ENCODE measurements at places on chromosomes 16 and 17. TPM values are rescaled to one million over a fixed set of nuclear protein-coding genes. Genes with fewer than 3 reads are reported as not detected.

CPHXL2 gene
- not detected for total RNA-seq

GRB7 gene
- not detected for total RNA-seq

KRTAP1-5 gene
- not detected for total RNA-seq

ORAI3 gene
- 6.2 TPM for total RNA-seq

TBC1D3H gene
- total RNA-seq: not detected

ABCC11 gene
- total RNA-seq: 0.46 TPM

GPR142 gene
- not detected for total RNA-seq

NDUFAB1 gene
- total RNA-seq: 119 TPM
